Activated CD8-positive, alpha-beta memory T cell treated with anti-CD3 and anti-CD28 coated beads for 1 hour (primary cell): ENCODE measurements at places on chromosomes 2 and 18.

DNA sequence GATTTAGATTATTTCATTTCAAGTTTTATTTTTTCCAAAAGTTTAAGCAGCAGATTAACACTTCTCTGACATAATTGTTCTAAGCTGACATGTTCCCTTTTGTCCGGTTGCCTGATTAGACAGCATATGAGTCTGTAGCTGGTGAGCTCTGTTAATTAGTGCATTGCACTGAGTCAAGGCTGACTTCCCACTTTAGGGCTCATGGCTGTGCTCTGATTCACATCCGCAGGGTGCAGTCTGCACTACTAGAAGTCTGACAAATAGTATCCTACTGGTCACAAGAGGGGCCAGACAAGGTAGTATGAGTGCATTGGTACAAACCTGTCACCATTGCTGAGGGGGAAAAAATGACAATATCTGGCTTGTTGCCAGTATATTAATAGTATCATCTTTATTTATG lies 443.9 kb upstream of the ZNF804A start:
- DNase-seq, result no peak

GRCh38 chr2:70659551-70659950 lies 105.9 kb upstream of the TGFA start:
- no peak for DNase-seq

DNA sequence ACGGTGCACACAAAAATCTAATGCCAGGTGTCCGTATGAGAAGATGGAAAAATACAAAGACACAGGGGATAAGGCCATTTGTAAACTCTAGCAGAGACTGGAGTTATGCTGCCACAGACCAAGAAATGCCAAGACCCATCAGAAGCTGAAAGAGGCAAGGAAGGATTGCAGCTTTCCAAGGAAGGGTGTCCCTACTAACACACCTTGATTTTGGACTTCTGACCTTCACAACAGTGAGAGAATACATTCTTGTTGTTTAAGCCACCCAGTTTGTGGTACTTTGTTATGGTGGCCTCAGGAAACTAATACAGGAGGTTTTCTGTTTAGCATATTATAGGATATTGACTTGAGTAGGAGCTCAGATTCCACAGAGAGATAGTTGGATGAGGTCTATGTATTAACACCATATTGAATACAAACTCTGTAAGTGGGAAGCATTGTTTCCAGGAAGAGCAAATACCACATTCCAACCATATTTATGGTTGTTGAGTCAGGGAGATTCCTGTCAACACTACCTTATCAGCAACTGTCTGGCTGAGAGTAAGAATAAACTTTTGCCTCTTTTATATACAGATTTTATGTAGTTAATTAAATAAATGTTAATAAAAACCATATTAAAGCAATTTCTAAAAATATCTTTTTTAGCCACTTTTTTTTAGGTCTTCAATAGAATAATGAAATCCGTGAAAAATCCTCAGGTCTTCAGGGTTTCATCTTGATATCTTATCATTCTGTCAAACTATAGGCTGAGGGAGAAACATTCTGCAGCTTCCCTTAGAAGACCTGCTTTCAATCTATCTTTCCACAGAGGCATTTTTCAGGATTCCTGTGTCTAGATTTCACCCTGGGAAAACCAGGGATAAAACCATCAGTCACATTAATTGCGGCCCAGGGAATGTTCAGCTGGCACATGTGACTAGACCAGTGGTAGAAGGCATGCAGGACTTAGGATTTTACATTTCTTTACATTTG lies 35.4 kb upstream of the HNMT start:
- DNase-seq, result no peak

GRCh38 chr18:37987901-37988300 lies 422.3 kb upstream of the CELF4 start:
- DNase-seq, result no peak

- DNase-seq, result no peak
These were observed 197.2 kb upstream of the ID2 start for GRCh38 chr2:8484502-8485283.

DNA sequence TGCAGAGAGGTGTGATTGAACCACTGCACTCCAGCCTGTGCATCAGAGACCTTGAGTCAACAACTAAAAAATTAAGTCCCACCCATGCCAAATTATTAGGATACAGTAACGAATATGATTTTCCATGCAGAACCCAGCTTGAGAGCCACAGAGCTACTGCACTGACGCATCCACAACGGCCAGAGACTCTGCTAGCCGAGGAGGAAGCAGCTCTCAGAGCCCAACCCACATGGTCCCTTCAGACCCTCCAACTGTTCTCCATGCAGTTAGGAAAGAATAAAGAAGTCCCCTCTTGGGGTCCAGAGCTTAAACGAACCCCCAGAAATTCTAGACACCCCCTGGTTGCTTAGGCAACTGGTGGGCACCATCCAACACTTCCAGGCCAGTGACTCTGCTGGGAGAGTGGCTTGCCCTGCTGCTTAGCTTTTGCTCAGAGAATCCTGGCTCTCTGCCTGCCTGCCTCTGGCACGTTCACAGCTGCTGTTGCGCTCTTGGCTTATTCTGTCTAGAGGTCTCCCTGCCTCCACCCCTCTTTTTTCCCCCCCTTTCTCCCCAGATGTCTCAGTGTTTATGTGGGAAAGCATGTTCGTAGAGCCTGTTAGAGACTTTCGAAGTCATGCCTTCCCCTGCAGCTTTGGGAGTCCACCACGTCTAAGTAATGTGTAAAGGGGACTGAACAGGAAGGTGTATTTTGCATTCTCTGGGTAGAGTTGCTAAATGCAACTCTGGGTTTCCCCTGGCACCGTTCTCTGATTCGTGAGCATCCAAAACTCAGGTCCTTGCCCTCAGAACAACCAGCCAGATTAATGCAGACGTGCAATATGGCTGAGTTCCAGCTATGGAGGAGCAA lies 26.0 kb upstream of the SP3 start:
- DNase-seq, result no peak

DNA sequence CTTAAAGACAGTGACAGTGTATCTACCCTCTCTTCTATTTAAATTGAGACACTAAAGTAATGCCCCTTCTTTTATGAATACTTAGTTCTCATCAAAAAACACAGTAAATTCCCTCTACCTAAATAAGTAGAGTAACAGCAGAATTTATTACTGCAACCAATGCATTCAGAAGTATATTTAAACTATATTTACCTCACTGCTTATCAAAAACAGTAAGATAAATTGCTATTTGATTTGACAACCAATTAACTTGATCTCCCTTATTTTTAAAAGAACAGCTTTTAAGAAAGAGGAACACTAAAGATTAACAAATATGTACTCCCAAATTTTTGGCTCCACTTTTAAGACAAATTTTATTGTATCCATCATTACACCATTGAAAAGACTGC lies 4.8 kb downstream of the SATB2 start:
- no peak for DNase-seq

- DNase-seq, result no peak
These were observed 8.5 kb upstream of the NCKAP5 start for GRCh38 chr2:133576714-133577113.

GRCh38 chr2:223032187-223033142 lies 19.5 kb upstream of the KCNE4 start:
- no peak for DNase-seq

DNA sequence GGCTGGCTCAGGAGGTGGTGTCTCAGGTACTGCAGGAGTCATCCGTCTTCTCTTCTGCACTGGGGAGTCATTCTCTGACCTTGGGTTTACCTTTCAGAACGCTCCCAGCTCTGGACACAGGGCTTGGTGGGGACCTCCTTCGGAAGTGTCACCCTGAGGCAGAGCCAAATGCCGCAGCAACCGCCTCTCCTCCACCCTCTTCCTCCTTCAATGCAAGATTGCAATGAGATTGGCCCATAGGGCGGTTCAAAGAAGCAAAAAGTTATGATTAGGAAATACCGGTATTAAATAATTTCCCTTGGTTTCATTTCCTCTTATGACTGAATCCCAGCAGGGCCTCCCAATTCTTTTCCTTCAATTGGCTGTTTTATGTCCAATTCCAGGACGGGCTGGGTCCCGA lies 178.8 kb downstream of the ACKR3 start:
- no peak for DNase-seq

DNA sequence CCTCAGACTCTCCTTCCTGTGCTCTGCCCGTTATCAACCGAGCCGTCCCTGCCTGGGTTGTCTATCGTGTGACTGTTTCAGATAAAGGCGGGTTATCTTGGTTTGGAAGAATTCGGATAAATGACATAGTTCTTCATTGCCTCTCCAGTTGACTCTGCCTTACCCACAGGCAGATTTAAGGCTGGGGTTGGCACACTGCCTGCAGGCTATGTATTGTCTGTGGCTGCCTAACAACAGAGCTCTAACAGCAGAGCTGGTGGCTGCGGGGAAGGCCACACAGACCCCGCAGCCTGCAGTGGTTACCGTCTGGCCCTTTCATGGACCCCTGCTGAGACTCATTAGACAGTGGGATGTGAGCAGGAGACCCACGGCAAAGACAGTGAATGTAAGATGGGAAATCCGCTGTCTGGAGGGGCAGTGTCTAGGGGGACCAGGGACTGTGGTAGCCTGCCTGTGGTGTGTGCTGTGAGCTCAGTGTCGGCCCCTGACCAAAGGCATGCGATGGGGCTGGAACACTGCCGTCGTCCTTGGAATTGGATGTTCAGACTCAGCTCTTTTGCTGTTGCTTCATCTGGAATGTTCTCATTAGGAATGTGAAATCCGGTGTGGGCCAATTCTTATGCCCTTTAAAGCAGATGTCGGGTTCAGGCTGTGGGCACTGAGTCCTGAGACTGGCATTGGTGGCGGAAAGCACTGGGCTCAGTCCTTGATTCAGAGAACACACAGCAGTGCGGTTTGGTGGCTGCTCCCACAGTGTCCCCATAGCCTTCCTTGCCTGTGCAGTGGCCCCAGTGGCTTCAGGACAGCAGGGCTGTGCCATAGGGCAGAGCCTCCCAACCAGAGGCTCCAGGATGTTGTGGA lies 44.5 kb downstream of the SH3RF3 start:
- DNase-seq, result no peak

- no peak for DNase-seq
These were observed 119.4 kb downstream of the PARD3B start for GRCh38 chr2:204664708-204665121.

GRCh38 chr18:34493566-34494358 lies 216.3 kb upstream of the DTNA start:
- no peak for DNase-seq
